Pancreas (tissue), 10 donors: ENCODE measurements at places on chromosomes 4 and X. TPM values are rescaled to one million over a fixed set of nuclear protein-coding genes. Genes with fewer than 3 reads are reported as not detected.
A peak's percentile ranks its signal among the peaks of the same experiment; 100 is the strongest.

DNA sequence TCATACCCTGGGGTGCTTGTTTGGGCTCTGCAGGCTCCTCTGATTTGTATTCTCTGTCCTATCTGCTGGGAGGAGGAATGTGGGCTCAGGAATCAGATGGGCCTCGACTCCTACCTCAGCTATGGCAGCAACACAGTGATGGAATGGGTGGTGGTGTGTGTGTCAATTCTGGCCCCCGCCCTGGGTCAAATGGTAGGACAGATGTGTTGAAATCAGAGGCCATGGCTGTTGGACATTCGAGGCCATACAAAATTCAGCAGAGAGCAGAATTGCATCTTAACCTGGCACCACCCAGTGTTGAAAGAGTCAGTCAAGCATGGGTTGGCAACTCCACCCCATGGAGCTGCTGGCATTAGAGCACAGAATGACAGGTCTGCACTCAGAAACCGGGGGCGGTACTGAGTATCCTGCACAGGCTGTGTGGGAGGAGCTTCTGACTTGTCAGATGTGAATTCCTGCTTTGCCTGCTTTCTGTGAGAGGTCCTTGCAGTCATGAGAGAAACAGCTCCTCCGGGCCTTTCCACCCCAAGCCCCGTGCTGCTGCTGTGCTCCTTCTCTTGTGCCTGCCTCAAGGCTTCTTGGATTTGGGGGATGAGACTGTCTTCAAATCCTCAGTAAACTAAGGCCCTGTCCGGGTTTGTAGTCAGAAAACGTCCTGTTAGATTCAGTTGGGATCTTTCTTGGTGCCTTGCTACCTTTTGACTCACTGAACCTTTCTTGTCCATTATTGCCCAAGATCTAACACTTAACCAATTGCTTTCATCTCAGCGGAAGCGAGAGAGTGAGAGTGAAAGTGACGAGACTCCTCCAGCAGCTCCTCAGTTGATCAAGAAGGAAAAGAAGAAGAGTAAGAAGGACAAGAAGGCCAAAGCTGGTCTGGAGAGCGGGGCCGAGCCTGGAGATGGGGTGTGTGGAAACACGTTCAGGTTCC, 13.0 kb downstream of the DKC1 start:
- no peaks in the 10 kb centered on the region for H3K27me3 ChIP-seq
- no peaks in the 10 kb centered on the region for H3K4me1 ChIP-seq
- no peak overlapping the region for H3K27ac ChIP-seq
- peaks cover 5% of the 10 kb centered on the region for H3K36me3 ChIP-seq
- H3K4me3 ChIP-seq: no peak overlapping the region
- DNase-seq: no peak

The MSANTD1 gene
- 2.9 TPM for polyA plus RNA-seq

The UGT2A1 gene
- polyA plus RNA-seq: not detected

DNA sequence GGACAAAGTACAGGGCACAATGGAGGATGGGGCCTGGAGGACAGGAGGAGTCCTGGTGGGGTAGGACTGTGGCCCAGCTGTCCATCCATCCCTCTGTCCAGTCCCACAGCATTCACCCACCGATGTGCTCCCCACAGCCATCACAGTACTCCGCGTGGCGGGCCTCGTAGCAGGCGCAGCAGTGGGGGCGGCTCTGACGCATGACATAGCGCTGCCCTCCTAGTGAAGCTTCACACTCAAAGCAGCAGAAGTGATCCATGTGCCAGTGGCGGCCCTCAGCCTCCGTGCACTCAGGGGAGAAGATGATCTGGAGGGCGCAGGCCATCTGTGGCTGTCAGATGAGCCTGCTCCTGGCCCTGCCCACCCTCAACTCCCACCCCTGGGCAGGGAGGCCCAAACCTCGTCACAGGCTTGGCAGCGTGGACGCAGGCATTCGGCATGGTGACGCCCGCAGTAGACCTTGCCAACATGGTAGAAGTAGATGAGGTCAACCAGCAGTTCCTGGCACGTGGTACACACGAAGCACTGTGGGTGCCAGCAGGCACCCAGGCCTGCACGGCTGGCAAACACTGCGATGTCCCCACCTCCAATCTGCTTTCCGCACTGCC, 6.3 kb downstream of the PLP2 start:
- H3K36me3 ChIP-seq: no peaks in the 10 kb centered on the region
- H3K27me3 ChIP-seq: no peaks in the 10 kb centered on the region
- DNase-seq: no peak
- H3K4me1 ChIP-seq: peaks cover under 1% of the 10 kb centered on the region
- no peak overlapping the region for H3K27ac ChIP-seq

DNA sequence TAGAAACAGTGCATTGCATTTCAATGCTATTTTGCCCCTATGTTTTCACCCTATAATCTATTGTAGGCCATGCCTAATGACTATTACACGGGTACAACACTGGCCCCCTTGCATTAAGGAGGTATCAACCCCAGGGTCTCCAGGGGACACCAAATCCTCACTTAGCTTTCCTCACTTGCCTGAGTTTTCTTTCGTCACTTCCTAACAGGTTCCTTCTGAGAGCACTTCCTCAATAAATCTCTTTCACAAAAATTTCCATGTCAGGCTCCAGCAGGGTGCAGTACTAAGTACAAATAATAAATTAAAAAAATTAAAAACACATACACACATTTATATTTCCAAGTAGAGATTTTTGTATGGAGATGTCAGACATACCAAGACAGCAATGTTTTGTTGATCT, 165.0 kb downstream of the RBM46 start:
- no peaks in the 10 kb centered on the region for H3K4me1 ChIP-seq
- no peak overlapping the region for H3K27ac ChIP-seq
- no peaks in the 10 kb centered on the region for H3K27me3 ChIP-seq
- no peak for DNase-seq

DNA sequence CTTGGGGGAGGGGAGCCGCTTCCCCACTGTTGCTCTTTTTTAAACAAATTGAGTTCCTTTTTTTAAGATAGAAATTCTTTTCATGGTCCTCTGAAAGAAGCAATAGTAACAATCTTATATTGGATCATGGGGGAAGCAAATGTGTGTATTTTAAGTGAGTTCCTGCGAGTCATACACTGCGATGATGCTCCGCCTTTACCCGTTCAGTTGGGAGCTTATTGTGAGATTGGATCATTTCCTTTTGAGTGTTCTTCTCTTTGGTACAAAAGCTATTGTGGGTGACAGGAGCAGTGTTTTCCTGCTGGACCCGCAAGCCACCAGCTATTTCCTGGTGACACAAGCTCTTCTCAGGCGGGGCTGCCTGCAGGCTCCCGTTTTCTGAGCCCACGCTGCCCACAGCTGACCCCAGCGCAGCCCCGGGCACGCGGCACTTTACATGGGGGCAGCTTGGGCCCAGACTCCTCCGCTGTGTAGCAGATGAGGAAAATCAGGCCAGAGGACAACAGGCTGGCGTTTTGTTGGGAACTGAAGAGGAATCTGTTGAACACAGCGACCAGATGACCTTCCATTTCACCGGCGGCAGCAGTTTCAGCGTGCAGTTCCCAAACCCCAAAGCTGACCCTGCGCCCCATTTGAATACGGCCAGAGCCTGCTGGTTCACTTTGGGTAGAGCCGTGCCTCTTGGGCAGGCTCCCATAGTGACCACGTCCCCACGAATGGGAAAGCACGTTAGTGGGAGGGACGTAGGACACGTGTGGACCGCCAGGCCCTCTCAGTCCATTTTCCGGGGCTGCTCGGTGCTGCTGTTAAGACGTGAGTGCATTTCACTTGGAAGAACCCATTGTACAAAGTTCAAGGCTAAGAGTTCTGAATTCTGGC, 12.2 kb downstream of the TADA2B start:
- H3K4me3 ChIP-seq: no peak overlapping the region
- H3K27ac ChIP-seq: no peak overlapping the region
- H3K36me3 ChIP-seq: no peaks in the 10 kb centered on the region

- no peak for DNase-seq
Measured at GRCh38 chrX:4193500-4194155, 480.2 kb upstream of the PRKX start.

- H3K27ac ChIP-seq: no peak overlapping the region
- H3K4me1 ChIP-seq: peaks cover 11% of the 10 kb centered on the region
- no peak for DNase-seq
- no peaks in the 10 kb centered on the region for H3K36me3 ChIP-seq
- H3K27me3 ChIP-seq: no peaks in the 10 kb centered on the region
- no peak overlapping the region for H3K4me3 ChIP-seq
Measured at GRCh38 chr4:2598511-2599303, 62.3 kb downstream of the FAM193A start.

GRCh38 chr4:7646384-7647061, 211.8 kb upstream of the PSAPL1 start:
- H3K4me1 ChIP-seq: no peaks in the 10 kb centered on the region
- H3K36me3 ChIP-seq: no peaks in the 10 kb centered on the region
- H3K4me3 ChIP-seq: no peak overlapping the region
- H3K27me3 ChIP-seq: no peaks in the 10 kb centered on the region
- no peak overlapping the region for H3K27ac ChIP-seq

The GSTCD gene
- polyA plus RNA-seq: 1.3 TPM

DNA sequence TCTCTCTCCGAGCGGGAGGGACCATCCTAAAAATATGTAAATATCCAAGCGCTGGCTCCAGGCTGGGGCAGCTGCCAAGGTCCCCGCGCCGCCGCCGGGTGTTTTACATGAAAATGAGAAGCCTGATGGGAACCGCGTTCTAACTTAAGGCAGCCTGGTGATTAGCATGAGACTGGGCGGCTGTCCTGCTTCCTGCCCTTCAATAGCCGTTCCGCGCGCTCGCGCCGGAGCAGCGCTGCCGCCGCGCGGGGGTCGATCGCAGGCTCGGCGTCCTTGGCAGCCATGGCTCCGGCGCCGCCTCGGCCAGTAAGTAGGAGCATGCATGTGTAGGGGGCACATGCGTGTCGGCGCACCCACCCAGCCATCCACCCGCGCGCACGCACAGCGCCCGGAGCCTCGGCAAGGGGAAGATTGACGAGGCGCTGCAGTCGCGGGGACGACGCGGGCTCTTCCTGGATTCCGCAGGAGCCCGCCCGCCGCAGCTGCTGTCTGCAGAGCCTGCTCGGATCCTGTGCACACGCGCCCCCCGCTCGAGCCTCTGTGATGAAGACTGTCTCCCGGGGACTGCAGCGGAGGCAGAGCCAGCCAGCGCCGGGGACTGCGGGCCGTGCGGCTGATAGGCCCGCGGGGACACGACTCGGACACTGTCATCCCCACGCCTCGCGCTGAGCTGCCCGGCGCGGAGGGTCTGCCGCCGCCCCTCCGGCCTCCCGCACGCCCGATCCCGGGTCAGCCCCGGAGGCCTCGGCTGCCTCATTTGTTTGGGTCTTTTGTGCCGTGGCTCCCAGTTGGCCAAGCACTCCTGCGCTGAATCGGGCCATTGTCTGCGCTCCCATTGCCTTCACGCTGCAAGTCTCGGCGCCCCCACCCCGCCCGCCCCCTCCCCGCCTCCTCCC, 734 bp downstream of the STOX2 start:
- H3K4me1 ChIP-seq: peaks cover 3% of the 10 kb centered on the region
- DNase-seq: peak; percentile 75
- no peaks in the 10 kb centered on the region for H3K36me3 ChIP-seq
- H3K4me3 ChIP-seq: peak overlapping the region; percentile 51
- H3K27ac ChIP-seq: peak overlapping the region; percentile 74
- no peaks in the 10 kb centered on the region for H3K27me3 ChIP-seq

DNA sequence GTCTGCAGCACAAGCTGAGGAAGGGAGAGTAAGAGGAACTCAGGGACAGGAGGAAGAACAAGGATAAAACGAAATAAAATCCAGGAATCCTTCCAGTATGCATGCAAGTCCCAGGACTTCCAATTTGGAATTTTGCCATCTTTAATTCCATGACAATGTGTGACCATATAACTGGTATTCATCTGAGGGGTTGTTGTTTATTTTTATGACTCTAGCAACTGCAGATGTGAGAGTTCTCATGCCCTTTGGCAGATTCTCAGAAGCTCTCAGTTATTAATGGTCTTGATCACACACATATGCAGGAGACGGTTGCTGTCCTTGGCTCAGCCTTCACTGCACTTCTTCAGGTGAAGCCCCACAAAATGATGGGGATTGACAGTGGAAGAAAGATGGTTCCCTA, 148.2 kb downstream of the SMIM20 start:
- DNase-seq: peak; percentile 29
- H3K4me1 ChIP-seq: peaks cover 6% of the 10 kb centered on the region
- H3K27ac ChIP-seq: no peak overlapping the region
- H3K36me3 ChIP-seq: no peaks in the 10 kb centered on the region
- no peak overlapping the region for H3K4me3 ChIP-seq

- H3K27me3 ChIP-seq: no peaks in the 10 kb centered on the region
- H3K4me1 ChIP-seq: no peaks in the 10 kb centered on the region
- H3K27ac ChIP-seq: no peak overlapping the region
- no peaks in the 10 kb centered on the region for H3K36me3 ChIP-seq
Measured at GRCh38 chrX:137212078-137212632, 178.4 kb upstream of the GPR101 start.

The CXCL1 gene
- 26.5 TPM for polyA plus RNA-seq

- H3K27me3 ChIP-seq: no peaks in the 10 kb centered on the region
- H3K36me3 ChIP-seq: no peaks in the 10 kb centered on the region
- H3K27ac ChIP-seq: peak overlapping the region; percentile 23
- no peaks in the 10 kb centered on the region for H3K4me1 ChIP-seq
- peak; percentile 26 for DNase-seq
Measured at GRCh38 chrX:132491191-132491590, 2.4 kb upstream of the MBNL3 start.

DNA sequence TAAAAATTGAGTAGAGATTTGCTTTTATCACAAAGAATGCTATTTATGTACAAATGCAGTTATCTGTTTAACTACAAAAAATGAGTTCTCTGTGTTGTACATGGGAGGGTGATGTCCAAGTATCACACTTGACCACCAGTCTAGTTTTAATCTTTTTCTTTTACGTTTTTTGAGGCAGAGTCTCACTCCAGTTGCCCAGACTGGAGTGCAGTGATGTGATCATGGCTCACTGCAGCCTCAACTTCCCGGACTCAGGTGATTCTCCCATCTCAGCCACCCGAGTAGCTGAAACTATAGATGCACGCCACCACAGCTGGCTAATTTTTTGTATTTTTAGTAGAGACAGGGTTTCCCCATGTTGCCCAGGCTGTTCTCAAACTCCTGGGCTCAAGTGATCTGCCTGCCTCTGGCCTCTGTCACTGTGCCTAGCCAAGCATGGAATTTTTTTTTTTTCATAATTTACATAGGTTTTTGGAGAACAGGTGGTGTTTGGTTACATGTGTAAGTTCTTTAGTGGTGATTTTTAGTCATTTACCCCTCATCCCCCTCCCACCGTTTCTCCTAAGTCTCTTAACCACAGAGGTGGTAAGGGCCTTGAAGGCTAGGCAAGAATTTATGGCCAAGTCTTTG, 47.9 kb upstream of the RPA4 start:
- no peaks in the 10 kb centered on the region for H3K36me3 ChIP-seq
- H3K27me3 ChIP-seq: no peaks in the 10 kb centered on the region
- no peak overlapping the region for H3K4me3 ChIP-seq
- DNase-seq: no peak
- H3K27ac ChIP-seq: no peak overlapping the region

The NXF2 gene
- polyA plus RNA-seq: not detected
